Endodermal cell (in vitro differentiated cells): ENCODE measurements at places on chromosomes 2 and 18.

GRCh38 chr2:204948024-204948763, 402.9 kb downstream of the PARD3B start:
- DNase-seq: no peak

- DNase-seq: no peak
Measured at GRCh38 chr2:148338541-148338940, 306.0 kb upstream of the EPC2 start.

DNA sequence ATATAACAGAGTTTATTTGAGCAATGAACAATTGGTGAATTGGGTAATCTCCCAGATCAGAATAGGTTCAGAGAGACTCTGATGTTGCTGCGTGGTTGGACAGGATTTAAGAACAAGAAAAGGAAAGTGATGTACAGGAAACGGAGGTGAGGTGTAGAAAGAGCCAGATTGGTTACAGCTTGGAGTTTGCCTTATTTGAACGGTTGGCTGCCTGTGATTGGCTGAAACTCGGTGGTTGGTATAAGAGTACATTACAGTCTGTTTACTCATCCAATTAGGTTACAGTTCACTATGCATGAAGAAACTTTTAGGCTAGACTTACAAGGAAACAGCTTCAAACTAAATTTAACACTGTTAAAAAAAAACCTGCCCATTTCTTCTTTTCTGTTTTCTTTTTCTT, 68.0 kb upstream of the CABLES1 start:
- DNase-seq: no peak

- DNase-seq: peak; percentile 96
Measured at GRCh38 chr2:43178602-43179542, 47.5 kb downstream of the ZFP36L2 start.

DNA sequence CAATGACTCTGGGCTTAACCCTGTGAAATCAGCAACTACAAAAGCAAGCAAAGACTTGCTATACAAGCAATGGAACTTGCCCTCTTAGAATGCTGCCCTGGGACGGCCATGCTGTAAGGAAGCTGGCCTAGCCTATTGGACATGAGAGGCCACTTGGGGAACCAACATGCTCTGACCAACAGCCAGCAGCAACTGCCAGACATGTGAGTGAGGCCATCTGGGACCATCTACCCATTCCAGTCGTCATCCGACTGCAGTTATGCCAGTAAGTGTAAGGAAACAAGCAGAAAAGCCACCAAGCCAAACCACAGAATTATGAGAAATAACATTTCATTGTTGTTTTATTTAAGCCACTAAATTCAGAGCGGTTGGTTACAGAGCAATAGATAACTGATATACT, 40.9 kb downstream of the CLASP1 start:
- DNase-seq: no peak

DNA sequence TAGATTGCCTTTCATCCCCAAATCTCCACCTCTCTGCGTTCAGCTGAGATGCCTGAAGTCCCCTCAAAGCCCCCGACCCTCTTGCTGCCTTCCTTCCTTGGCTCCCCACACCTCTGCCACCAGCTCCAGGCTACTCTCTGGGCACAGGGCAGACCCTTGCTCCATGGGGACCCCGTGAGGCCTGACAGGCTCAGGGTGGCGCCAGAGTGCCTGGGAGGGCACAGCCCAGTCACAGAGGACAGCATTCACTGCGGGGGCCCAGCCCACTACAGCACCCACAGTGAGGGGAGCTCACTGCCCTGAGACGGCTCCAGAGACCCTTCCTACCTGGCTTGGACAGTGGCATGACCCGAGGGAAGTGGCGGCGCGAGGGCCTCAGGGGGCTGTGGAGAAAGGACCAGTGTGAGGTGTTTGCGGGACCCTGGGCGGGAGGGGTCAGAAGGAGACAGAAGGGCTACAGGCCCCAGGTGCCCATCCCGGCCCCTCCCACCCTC, 51.0 kb downstream of the AQP12A start:
- DNase-seq: peak; percentile 61

DNA sequence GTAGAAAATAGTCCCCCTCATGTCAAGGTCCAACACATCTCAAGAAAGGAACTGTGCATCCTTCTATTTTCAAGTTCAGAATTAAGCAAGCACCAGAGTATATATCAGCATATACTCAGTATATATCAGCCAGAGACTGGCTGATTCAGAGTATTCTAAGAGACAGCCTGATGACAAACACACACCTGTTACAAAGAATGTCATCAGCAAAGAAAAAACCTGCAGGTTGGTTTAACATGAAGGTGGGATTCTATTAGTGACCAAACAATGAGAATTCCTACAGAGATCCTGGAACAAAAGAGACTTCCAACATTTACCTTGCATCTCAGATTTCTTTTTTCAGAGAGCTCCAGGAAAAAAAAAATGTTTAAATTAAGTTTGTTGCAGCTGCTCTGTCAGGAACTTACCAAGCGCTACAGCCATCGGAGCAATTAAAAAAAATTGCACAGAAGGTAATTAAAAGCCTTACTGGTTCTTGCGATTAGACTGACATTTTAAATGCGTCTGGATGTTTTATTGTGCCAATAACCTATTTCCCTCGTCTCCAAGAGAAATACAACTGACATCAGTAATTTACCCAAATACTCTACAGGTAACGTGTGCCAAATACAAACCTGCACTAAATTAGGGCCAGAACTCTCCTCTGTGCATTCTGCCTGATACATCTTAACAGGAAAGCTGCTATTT, 218.1 kb downstream of the HNMT start:
- no peak for DNase-seq

GRCh38 chr2:38535744-38536506, 66.8 kb downstream of the HNRNPLL start:
- DNase-seq: peak; percentile 96

DNA sequence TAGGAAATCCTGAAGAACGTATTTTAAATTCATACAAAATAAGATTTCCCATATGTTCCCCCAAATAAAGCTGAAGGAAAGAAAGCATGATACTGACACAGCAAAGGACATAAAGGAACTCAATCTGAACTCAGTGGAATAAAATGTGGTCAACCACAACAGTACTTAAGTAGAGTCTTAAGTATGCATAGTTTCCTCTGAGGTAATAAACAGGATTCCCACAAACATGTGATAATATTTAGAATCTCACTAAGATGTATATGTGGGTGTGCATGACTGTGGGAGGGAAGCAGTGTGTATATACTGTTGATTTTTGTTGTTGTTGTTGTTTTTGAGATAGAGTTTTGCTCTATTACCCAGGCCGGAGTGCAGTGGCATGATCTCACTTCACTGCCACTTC, 69.3 kb downstream of the NOL10 start:
- DNase-seq: no peak
